ENCODE measurements at places on chromosomes 3 and 15.

- DNase-seq, result no peak
Observed at GRCh38 chr3:114558271-114558670, 264.4 kb downstream of the TIGIT start.

- no peak for DNase-seq
Observed at GRCh38 chr15:22978691-22979237, 1.4 kb downstream of the CYFIP1 start.

DNA sequence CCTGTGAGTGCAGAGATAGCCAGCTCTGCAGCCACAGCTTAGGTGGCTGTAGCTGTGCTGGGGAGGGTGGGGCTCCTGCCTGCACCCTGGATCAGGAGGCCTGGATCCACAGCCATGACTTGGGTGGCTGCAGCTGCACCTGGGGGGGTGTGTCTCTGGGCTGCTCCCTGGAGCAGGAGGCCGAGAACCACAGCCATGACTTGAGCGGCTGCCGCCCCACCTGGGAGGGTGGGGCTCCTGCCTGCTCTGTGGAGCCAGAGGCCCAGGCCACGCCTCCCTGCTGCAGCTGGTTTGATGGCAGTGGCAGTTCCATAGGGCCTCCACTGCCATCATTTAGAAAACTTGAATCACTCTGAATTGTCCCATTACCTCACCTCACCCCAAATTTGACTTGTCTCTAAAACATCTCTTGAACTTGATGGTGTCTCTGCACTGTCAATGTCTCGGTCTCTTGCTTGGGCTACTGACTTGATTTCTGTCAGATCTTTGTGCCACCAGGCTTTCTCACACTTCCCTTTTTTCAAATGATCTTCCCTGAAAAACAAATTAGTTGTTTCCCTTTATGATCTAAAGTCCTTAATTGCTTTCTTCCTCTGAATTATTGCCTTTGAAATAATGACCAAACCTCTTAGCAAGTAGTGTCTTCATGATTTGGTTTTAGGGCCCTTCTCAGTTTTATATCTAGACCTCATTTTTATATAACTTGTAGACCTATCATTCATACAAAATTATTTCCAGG lies 313.2 kb upstream of the MME start:
- DNase-seq, result no peak

- DNase-seq, result peak; percentile 2
Observed at GRCh38 chr3:102354818-102355515, 79.8 kb upstream of the ZPLD1 start.

- DNase-seq, result no peak
Observed at GRCh38 chr3:135136361-135137100, 341.5 kb downstream of the EPHB1 start.

DNA sequence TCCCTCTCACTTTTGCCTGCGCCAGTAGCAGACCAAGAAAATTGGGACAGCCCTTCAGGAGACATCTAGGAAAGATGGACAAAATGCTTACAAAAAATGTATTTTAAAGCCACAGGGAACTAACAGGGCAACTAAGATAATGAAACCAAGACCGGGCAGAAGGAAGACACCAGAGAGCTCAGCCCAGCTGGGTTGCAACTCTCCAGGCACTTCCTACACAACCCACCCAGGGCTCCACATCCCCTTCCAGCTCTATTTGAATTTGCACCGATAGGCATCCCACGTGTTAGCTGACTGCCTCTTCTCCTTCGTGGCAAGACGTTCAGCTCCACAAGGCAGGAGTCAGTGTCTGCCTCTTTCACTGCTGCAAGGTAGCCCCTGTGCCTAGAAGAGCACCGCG lies 6.6 kb upstream of the ATP10A start:
- no peak for DNase-seq

Measured in AG04449 (cell line).